ENCODE measurements at places on chromosomes 5 and 9. TPM values are rescaled to one million over a fixed set of nuclear protein-coding genes. Genes with fewer than 3 reads are reported as not detected.

- DNase-seq = no peak
Measured at GRCh38 chr5:3818624-3819023, 223.0 kb downstream of the IRX1 start.

GRCh38 chr9:128860937-128861336 is 20.8 kb downstream of the KYAT1 start:
- no peak for DNase-seq

DNA sequence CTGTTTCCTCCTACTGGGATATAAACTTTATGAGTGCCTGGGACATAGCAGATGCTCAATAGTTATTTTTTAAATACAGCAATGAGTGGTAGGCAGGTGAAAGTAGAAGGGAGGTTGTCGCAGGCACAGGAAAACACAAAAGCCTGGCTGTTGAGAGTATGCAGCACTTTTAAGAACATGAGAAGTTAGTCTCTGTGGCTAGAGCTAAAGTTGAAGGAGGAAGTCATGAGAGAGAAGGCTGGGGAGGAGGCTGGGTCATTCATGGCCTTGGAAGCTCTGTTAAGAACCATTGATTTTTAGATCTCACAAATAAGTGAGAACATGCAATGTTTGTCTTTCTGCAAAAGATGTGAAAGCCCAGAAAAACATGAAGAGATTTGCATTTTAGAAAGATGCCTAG is 126.7 kb downstream of the PRKACG start:
- no peak for DNase-seq

- DNase-seq = peak; percentile 26
Measured at GRCh38 chr5:125103459-125103858, 357.0 kb upstream of the ZNF608 start.

- DNase-seq = no peak
Measured at GRCh38 chr5:178289438-178289837, 56.8 kb upstream of the PHYKPL start.

- DNase-seq = no peak
Measured at GRCh38 chr5:39453606-39454005, 28.8 kb upstream of the DAB2 start.

GRCh38 chr5:140671472-140672125 is 1.8 kb downstream of the DND1 start:
- DNase-seq = no peak

DNA sequence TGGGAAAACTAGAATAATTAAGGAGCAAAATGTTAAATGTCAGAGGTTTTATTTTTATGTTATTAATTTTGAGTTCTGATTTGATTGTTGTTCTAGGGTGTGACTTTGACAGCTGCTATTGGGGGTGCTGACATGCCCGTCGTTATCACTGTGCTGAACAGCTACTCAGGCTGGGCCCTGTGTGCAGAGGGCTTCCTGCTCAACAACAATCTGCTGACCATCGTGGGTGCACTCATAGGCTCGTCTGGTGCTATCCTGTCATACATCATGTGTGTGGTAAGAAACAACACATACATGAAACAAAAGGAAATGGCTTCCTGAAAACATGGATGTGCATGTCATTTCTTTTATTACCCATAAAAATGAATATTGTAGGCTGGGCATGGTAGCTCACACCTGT is 56.1 kb downstream of the NNT start:
- no peak for DNase-seq

DNA sequence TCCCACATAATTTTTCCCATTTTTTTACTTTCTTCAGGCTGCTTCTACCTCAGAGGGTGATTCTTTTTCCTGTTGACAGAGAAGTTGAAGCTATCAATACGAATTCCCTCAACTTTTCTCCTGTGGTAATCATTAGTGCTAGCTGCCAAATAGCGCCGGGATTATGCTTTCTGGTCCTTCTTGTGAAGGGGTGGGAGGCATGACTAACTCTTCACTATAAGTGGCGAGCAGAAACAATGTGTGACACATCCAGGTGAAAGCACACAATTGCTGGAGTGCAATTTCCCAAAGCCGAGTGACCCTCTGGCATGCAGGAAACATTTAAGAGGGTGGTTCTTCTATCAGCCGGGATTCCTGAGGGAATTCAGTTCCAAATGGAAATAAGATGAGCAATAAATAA is 56.0 kb downstream of the TRPC7 start:
- DNase-seq = no peak

DNA sequence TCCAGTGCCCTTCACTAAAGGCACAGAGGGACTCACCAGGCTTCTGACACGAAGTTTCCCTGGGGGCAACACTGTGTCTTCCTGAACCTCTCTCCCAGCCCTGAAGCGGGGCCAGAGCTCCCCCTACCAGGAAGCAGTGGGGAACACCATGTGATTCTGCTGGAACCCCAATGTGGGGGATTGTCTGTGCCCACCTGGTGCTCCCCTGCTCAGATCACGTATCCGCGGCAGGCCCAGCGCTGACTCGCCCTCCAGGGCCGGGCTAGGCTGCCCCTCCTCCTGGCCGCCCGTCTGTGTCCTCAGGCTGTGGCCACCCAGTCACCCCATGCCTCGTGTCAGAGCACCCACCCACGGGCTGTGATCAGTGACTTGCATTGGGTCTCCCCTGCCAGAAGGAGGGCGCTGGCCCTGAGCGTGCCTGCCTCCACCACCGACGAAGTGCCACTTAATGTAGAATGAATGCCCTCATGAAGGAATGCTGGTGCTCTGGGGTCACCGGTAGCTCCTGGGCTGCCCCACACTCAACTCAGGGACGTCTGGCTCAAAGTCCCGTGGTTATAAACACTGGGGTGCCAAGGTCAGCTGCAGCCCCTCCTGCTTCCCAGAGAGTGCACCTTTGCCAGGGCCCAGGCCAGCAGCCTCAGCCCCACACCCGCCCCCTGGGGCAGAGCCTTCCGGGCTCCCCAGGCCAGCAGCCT is 22.1 kb downstream of the SARDH start:
- DNase-seq = no peak

DNA sequence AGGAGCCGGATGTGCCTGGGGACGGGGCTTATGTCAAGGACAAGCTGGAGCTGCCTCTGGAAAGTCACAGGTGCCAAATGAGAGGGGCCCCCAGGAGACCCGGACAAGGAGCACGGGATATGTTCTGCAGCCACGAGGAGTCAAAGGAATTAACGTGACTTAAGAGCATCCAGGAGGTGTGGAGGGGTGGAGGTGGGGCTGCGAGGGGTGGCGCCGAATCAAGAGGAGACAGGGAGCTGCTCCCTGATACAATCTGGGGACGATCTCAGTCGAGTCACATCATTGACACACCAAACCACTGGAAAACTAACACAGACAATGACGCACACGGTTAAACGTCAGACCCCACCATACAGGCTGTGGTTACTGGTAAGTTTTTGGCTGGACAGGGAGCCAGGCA is 10.4 kb downstream of the CCDC127 start:
- no peak for DNase-seq

GRCh38 chr9:121331549-121331948 is 38.5 kb downstream of the STOM start:
- no peak for DNase-seq

DNA sequence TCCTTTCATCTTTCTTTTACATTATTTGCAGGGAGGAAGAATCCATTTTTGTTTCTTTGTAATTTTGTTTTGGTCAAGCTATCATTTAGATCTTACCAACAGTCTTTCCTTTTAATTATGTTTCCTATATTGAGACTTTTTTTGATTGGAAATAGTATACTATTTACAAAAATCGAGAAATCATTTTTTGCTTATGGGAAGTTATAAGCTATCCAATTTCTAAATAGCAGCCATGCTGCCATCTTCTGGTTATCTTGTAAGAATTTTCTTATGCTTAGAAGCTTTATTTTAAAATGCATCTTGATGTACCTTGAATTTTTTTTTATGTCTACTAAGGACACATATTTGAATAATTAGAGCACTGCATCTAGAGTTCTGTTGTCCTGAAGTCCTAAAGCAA is 821.2 kb downstream of the PTPRD start:
- DNase-seq = no peak

DNA sequence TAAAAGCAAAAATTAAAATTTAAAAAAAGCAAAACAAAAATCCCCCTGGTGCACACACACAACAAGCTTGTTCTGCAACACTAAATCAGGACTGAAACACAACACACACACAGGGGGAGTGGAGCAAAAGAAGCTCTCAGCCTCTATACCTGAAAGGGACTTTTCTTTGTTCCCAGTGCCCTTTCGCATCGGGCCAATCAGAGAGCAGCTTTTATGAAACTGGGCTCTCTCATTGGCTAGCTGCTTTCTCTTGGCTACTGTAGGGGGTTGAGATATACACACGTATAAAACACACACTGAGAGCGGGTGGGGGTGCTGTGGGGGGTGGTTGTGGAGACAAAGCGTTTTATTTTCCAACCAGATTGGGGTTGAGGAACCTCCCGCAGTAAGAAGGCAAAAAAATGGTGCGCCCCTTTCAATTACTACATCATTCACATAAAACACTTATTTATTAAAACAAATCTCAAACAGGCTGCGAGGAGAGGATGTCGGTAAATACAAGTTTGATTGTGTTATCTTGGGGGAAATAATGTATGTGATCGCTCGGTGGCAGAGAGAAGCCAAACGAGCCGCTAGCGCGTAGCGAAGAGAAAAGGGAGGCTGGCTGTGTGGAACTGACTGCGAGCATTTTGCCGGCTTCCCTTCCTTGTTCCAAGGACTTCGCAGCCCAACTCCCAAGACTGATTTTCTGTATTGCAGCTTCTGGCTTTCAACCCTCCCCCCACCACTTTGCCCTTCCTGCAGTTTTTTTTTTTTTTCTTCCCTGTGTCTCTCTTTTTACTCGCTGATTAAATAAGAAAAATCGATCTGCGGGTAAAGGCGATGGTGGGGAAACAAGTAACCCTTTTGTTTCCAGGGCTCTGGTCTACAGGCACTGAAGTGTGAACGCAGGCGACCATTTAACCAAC is 2.5 kb upstream of the ZNF608 start:
- peak; percentile 92 for DNase-seq

DNA sequence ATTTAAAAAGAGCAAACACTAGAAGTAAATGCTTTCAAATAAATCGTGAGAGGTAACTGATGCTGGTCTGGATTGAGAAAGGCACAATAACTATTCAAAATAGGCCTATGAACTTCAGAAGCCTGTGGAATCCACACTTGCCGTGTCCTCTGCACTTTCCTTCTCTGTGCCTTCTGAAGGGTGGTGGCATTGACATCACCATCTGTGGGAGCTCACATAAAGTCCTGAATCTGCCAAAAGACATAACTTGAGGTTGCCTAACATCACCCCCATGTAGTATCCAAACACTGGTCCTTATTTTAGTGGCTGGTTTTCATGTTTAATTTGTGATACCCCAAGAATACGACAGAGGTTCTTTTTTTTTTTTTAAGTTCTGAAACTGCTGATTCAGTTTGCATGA is 59.8 kb downstream of the IRF1 start:
- no peak for DNase-seq

- DNase-seq = no peak
Measured at GRCh38 chr9:35515766-35516165, 25.9 kb downstream of the RUSC2 start.

- no peak for DNase-seq
Measured at GRCh38 chr9:17578911-17579793, at the start of gene SH3GL2. TSS of gene SH3GL2 (plus strand) at chr9:17579066.

GRCh38 chr5:120463991-120464626 is at the start of gene PRR16:
TSS of gene PRR16 (plus strand) at chr5:120464300.
- DNase-seq = no peak

DNA sequence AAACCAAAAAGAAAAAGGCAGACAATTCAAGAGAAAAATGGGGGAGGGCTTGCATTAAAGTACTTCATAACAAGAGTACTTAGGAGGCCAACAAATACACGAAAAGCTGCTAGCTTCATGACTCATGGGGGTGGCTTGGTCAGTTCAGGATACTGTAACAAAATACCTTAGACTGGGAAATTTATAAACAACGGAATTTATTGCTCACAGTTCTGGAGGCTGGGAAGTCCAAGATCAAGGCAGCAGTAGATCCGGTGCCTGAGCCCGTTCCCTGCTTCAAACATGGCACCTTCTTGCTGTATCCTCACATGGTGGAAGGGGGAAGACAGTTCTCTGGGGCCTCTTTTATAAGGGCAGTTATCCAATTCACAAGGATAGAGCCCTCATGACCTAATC is 111.4 kb downstream of the C9orf50 start:
- no peak for DNase-seq

ZSWIM6 gene
- total RNA-seq = 8.2 TPM

NKD2 gene
- total RNA-seq = not detected

MAMDC4 gene
- 4.8 TPM for total RNA-seq

TRAF1 gene
- 4.5 TPM for total RNA-seq

NTNG2 gene
- not detected for total RNA-seq

LRRC26 gene
- not detected for total RNA-seq

All from epithelial cell of proximal tubule (primary cell).